Sigmoid colon (tissue), 7 donors: ENCODE measurements at places on chromosomes 7 and 10. TPM values are rescaled to one million over a fixed set of nuclear protein-coding genes. Genes with fewer than 3 reads are reported as not detected.

The ARHGEF5 gene
- 10.9 TPM for total RNA-seq

The EPHA1 gene
- 1.5 TPM for total RNA-seq

The ETV1 gene
- total RNA-seq, result 6.5 TPM

The PHYHIPL gene
- total RNA-seq, result 0.82 TPM

The NCF1 gene
- 4.1 TPM for total RNA-seq

The EVX1 gene
- not detected for total RNA-seq

The SHTN1 gene
- 6.1 TPM for total RNA-seq

The ADAP1 gene
- total RNA-seq, result 11.4 TPM

The PKD1L1 gene
- 0.55 TPM for total RNA-seq

The TRUB1 gene
- total RNA-seq, result 10.5 TPM

The C10orf67 gene
- not detected for total RNA-seq

The DDC gene
- total RNA-seq, result not detected

The SEMA3A gene
- 50.1 TPM for total RNA-seq

The RBM48 gene
- total RNA-seq, result 6.7 TPM

The LBX1 gene
- not detected for total RNA-seq

The SPAM1 gene
- total RNA-seq, result not detected

The NSUN5 gene
- 23.2 TPM for total RNA-seq

The CYP2C9 gene
- total RNA-seq, result not detected

The MSANTD7 gene
- total RNA-seq, result 4.7 TPM

The SYCE1 gene
- total RNA-seq, result not detected

The NAT16 gene
- not detected for total RNA-seq

The ZNF680 gene
- 9.8 TPM for total RNA-seq

The VSIR gene
- total RNA-seq, result 46.7 TPM

The RBP3 gene
- total RNA-seq, result not detected

The CCSER2 gene
- total RNA-seq, result 91.7 TPM

The HOXA3 gene
- 20.8 TPM for total RNA-seq

The BAMBI gene
- total RNA-seq, result 5.0 TPM

The APBB1IP gene
- total RNA-seq, result 3.5 TPM

The CDK14 gene
- 19.3 TPM for total RNA-seq

The HECW1 gene
- 7.8 TPM for total RNA-seq

The RAB19 gene
- not detected for total RNA-seq

The EPDR1 gene
- total RNA-seq, result 9.2 TPM

The BLNK gene
- 1.8 TPM for total RNA-seq

The LIPN gene
- not detected for total RNA-seq

The CALU gene
- total RNA-seq, result 250 TPM

The JCAD gene
- 119 TPM for total RNA-seq

The ZP3 gene
- 1.8 TPM for total RNA-seq

The PLEKHA1 gene
- 50.5 TPM for total RNA-seq

The ANXA8 gene
- 0.55 TPM for total RNA-seq

The CDK1 gene
- 2.5 TPM for total RNA-seq

The PURB gene
- 31.4 TPM for total RNA-seq

The LGI1 gene
- total RNA-seq, result 28.1 TPM

The GCK gene
- 1.4 TPM for total RNA-seq

The NKX2-3 gene
- 35.2 TPM for total RNA-seq

The FKBP9 gene
- 161 TPM for total RNA-seq

The ST8SIA6 gene
- 1.1 TPM for total RNA-seq

The TMEM130 gene
- total RNA-seq, result 3.2 TPM

The HMX2 gene
- total RNA-seq, result 0.55 TPM

The IGFBP1 gene
- total RNA-seq, result not detected

The FOXI2 gene
- total RNA-seq, result 0.36 TPM
